ENCODE measurements at places on chromosomes 1 and 21.

- no peak for DNase-seq
These were observed 2.7 kb downstream of the DMBX1 start for GRCh38 chr1:46492269-46492853.

GRCh38 chr1:32718036-32718435 lies 15.5 kb upstream of the SYNC start:
- no peak for DNase-seq

DNA sequence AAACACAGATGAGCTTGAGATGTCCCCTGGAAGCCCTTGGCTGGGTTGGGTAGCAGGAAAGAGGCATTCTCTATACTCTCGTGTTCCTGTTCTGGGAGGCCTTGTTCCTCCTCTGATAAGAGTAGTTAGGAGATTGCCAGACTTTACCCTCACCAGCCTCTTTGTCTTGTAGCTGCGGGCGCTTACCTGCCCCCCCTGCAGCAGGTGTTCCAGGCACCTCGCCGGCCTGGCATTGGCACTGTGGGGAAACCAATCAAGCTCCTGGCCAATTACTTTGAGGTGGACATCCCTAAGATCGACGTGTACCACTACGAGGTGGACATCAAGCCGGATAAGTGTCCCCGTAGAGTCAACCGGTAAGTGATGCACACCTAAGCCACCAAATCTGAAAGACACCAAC lies 5.2 kb downstream of the AGO1 start:
- no peak for DNase-seq

DNA sequence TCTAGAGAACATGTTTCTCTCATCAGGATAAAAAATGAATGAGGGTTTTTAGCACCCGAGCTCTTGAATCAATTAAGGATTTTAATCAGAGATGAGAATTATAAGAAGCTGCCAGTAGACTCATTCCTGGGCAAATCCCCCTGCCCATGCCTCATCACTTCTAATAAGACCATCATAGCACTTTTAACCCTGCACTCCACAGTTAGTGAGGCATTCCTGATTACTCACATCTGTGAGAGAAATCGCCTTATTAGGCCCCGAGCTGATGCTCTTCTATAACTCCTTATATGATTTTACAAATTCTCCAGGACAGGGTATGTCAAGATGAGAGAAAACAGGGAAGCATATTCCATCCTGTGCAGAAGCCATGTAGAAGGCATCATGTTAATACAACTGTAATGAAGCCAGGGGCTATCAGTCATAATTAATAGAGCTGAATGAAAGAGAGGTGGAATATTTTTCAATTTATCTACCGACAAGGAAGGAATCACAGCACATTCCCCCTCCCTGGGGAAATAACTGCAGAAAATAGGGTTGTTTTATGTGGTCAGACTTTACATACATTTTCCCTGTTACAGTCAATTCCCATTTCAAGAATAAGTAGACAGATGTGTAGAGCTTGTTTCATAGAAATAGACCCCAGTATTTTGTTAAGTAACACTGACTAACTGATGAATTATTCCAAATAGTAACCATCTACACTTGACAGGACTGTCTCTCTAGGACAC lies 272.7 kb downstream of the HHIPL2 start:
- DNase-seq: no peak

- no peak for DNase-seq
These were observed 256.3 kb upstream of the ADGRL4 start for GRCh38 chr1:79262745-79263258.

- no peak for DNase-seq
These were observed 9.7 kb downstream of the TMPRSS3 start for GRCh38 chr21:42386034-42386591.

- DNase-seq: no peak
These were observed 49.6 kb upstream of the ADAR start for GRCh38 chr1:154657556-154657955.

- DNase-seq: no peak
These were observed 64.1 kb upstream of the SLC25A33 start for GRCh38 chr1:9475061-9475627.

DNA sequence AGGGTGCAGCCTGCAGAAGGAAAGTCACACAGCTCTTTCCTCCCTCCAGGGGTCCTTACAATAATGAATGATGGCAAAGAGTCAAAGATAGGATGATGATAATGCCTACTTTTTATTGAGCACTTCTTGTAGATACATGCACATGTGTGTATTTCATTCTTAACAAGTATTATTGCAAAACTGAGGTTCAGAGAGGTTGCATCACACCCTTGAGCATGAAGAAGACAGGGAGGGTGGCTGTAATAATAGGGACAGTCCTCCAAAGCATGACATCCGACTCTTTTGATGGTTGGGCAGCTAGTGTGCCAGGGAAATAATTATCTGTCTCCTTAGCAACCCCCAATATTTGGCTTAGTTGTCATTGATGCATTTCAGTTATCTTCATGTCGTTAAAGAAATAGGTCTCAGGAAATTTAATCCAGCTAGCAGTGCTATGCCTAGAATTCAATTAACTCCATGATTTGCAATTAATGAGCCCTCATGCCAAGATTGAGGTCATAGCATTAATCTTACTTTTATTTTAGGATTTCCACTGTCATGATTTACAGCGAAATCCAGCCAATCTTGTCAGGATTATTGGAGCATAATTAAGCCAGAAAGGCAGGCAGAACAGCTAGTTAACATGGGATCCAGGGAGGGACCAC lies 35.0 kb downstream of the DNAJC6 start:
- no peak for DNase-seq

DNA sequence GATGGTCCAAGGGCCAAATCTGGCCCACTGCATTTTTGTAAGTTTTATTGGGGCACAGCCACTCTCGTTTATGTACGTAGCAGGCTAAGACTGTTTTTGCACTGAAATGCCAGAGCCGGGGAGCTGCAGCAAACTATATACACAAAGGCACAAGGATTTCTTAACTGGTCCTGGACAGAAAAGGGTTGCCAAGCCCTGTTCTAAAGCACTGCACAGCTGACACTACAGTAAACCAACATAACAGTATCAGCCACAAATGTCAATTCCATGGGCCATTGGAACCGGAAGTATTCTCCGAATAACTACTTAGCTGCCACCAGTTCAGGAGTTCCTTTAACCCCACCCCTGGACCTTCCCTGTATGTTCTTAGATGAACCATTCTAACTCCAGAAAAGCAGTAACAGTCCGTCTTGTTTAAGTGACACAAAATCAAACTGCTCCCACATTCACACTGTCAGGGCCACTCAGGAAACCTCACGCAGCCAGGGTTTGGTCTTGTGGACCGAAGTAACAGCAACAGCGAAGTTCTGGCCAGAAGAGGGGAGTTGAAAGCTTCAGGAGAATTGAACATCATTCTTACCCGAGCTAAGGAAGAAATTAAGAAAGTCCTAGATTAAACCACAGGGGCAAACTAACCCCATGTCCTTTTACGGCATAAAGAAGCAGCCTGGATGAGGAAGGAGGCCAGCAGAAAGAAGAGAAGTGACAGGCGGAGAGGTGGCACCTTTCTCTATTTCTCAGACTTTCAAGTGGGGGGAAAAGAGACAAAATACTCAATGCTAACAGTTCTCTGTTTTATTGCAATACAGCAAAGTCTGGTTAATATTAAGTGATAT lies 49.2 kb downstream of the COQ8A start:
- DNase-seq: no peak

DNA sequence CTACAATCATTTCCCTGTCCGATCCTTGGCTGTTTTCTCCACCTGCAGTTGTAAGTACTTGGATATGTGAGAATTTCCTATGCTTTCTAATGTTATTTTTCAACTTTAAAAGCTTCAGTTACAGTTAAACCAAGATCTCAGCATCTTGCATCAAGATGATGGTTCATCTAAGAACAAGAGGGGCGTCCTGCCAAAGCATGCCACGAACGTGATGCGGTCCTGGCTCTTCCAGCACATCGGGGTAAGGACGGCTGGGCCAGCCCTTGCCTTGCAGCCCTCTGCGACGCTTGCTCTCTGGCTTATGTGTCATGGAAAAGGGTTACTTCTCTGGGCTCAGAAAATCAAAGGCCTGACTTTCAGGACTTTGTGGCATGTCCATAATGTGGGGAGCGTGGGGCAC lies 46.8 kb downstream of the PKNOX1 start:
- DNase-seq: no peak

GRCh38 chr1:8421721-8422120 lies 103.8 kb downstream of the SLC45A1 start:
- no peak for DNase-seq

- peak; percentile 43 for DNase-seq
These were observed 829 bp downstream of the SPEN start for GRCh38 chr1:15848143-15848928.

DNA sequence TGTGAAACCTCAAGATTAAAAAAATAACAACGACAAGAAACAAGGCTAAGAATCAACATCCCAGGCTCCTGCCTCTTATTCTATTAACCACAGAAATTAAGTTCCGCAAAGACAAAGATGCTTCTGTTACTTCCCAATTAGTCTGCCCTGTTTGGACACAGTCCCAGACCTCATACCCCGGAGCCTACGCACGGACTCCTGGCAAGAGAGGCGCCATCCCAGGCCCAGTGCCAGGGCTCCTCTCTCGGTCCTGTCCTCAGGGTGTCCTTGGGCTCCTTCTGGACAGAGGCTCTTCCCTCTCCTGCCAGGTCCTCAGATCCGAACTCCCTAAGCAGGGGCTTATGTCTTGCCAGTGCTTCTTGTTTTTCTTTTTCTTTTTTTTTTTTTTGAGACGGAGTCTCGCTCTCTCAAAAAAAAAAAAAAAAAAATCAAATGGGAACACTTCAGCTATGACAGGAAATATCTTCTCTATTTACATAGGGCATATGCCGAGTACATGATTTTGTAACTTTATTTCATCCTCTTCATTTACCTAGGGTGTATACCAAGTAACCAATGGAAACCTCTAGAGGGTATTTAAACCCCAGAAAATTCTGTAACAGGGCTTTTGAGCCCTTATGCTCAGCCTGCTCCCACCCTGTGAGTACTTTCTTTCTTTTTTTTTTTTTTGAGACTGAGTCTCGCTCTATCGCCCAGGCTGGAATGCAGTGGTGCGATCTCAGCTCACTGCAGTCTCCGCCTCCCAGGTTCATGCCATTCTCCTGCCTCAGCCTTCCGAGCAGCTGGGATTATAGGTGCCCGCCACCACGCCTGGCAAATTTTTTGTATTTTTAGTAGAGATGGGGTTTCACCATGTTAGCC lies 11.7 kb upstream of the ENO1 start:
- peak; percentile 88 for DNase-seq

DNA sequence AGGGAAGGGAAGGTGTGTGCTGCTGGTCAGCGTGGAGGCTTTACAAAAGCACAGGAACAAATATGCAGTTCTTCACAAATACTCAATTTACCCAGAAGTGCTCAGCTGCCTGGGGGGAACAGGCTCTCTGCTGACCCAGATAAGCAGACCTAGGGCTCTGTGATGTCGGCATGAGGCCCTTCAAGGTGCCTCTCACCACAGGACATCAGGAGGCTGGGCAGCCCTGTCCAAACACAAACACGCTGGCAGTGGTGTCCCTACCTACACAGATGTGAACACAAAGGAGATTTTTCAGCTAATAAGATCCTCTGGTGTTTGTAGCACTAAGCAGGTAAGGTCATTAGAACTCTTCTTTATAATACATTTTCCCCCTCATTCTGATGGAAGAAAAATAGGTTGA lies 243.0 kb upstream of the PROX1 start:
- DNase-seq: no peak

DNA sequence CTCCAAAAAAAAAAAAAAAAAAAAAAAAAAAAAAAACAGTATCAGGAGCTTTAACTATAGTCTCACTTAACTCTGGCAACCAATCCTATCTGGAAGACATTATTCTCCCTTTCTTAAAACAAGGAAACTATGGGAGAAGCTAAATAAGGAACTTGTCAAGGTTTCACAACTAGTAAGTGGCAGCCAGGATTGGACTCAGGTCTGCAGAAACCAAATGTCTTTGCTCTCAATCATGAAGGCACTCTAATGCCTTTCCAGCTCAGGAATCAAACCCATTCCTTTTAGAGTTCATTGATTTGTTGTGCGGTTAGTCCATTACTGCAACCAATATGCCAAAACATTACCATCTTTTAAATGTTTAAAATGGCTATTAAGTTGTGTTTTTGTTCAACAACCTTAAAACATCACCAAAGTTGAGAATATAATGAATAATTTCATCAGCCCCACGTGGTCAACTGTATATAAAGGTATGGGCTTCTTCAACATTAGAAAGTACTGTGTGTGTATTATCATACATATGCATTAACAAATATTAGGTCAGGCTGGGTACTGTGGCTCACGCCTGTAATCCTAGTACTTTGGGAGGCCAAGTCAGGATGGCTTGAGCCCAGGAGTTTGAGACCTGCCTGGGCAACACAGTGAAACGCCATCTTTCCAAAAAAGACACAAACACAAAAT lies 1.5 kb downstream of the EPRS1 start:
- DNase-seq: no peak

GRCh38 chr1:243582326-243582725 lies 267.7 kb downstream of the AKT3 start:
- DNase-seq: no peak

GRCh38 chr1:183894290-183894565 lies 89.3 kb downstream of the RGL1 start:
- DNase-seq: no peak

GRCh38 chr1:12143631-12144155 lies 23.1 kb upstream of the TNFRSF1B start:
- peak; percentile 53 for DNase-seq

DNA sequence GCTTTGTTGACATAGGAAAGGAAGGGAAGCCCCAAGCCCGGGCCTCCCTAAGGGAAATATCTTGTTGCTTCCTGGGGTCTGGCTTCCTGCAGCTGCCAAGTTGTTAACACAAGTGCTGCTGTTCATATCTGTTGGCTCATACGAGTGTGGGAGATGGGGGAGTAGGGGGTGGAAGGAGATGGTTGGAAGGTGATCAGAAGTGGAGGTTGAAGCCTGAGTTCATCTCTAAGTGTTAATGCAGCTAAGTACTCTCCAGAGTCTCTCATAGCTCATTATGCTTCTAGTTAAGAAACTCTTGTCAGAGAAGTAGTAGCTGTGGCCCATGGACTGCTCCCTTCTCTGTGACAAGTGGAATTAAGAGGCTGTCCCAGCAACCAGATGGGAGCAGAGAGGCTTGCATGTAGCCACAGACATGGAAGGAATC lies 319.2 kb upstream of the SPAG17 start:
- peak; percentile 55 for DNase-seq

All from right hindlimb (tissue), 1 donor.